Naive thymus-derived CD4-positive, alpha-beta T cell (primary cell): ENCODE measurements at places on chromosomes 2 and 18. TPM values are rescaled to one million over a fixed set of nuclear protein-coding genes. Genes with fewer than 3 reads are reported as not detected.

The ATP8B1 gene
- not detected for total RNA-seq

The CRIM1 gene
- 1.2 TPM for total RNA-seq

The ZNF638 gene
- total RNA-seq, result 114 TPM

The CCDC121 gene
- 1.8 and 1.9 TPM in 2 replicates for total RNA-seq

DNA sequence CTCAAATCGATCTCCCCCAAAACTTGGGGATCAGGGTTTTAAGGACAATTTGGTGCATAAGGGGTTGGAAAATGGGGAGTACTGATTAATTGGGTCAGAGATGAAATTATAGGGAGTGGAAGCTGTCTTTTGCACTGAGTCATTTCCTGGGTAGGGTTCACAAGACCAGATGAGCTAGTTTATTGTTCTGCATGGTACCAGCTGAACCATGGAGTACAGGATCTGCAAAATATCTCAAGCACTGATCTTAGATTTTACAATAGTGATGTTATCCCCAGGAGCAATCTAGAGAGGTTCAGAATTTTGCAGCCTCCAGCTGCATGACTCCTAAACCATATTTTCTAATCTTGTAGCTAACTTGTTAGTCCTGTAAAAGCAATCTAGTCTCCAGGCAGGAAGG, 73.1 kb downstream of the CPO start:
- DNase-seq, result no peak
